ENCODE measurements at places on chromosomes 2 and 18.

- DNase-seq, result no peak
Measured at GRCh38 chr2:160241251-160242137, 41.4 kb upstream of the ITGB6 start.

GRCh38 chr18:37447962-37448888 is 117.4 kb downstream of the CELF4 start:
- no peak for DNase-seq

GRCh38 chr2:8598295-8599165 is 83.3 kb upstream of the ID2 start:
- DNase-seq, result no peak

- DNase-seq, result no peak
Measured at GRCh38 chr2:52539026-52539970, 1228.3 kb upstream of the CHAC2 start.

DNA sequence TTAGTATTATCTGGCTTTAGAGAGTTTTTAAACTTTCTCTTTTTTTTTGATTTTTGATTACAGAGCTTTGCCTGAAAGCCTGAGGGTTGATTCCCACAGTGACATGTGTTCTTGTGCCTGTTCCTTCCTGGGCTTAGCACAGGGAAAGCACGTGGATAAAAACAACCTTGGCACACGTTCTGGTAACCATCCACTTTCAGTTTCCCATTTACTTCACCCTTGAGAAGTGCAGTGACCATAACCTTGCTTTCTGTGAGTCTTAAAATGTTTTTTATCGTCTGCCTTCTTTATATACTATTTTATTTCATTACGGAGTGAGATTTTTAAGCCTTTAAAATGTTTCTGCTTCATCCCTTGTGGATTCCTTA is 11.5 kb downstream of the CD226 start:
- DNase-seq, result no peak

- no peak for DNase-seq
Measured at GRCh38 chr2:76323381-76323780, 612.7 kb upstream of the GCFC2 start.

GRCh38 chr2:67399144-67399543 is 2.0 kb downstream of the ETAA1 start:
- DNase-seq, result no peak

Measured in activated T-cell treated with anti-CD3 and anti-CD28 coated beads for 48 hours (primary cell).